ENCODE measurements at places on chromosomes 7 and 10.

DNA sequence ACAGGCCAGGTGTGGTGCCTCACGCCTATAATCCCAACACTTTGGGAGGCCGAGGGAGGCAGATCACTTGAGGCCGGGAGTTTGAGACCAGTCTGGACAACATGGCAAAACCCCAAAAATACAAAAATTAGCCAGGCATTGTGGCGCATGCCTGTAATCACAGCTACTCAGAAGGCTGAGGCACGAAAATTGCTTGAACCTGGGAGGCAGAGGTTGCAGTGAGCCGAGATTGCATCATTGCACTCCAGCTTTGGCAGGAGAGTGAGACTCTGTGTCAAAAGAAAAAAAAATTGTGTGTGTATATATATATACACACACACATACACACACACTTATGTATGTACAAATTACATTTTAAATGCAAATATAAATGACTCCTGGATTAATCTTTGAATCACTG is 76.8 kb upstream of the LRRN3 start:
- DNase-seq: no peak

DNA sequence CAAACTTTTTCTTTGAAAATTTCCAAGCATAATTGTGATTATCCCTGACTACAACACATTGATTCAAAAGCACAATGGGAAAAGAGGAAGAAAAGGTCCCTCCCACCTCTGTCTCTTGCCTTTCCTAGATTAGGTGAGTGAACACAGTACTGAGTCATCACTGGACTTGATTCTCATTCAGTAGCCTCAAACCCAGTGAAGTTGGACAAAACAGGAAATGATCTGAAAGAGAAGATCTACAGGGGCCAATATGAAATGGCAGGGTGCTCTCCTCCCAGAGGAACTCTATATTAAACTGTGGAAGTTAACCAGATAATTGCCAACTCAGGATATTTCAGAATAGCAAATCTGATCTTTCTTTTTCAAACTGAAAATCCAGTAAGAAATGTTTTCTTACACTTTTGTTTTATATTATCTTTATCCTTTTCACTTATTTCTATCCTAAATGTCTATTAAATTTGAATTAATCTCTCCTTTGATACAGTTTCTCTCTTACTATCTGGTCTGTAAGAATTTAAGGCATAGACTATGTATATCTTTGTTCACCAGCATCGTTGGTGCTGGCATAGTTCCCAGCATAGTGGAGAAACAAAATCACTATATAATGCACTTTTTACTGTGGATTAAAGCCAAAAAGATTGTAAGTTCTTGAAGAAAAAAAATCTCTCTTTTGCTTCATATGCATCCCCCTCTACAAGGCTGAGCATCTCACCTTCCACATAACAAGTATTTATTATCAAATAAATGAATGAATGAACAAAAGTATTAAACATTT is 41.4 kb upstream of the IKZF1 start:
- no peak for DNase-seq

DNA sequence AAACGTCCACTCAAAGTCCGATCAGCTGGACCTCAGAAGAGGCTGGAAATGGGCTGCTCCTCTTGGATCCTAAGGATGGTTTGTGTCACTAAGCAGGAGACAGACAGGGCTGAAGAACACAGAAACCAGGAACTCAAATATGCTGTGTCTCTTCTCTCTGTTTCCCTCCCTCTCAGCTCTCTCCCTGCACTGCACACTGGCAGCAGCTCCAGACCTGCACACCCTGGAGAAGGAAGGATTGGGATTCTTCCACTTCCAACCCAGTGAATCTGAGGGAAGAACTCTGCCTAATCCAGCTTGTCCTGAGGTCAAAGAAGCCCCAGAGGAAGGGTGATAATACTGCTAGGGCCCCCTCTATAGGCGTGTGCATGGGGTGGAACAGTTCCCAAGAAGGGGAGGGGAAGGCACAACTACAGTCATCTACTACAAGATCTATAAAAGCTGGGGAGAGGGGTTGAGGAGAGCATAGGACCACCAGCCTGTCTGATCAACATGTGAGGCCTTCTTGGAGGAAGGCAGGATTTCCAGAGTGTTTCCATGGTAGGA is 22.7 kb upstream of the ZCCHC24 start:
- no peak for DNase-seq

GRCh38 chr10:90319188-90319914 is 538.5 kb downstream of the HTR7 start:
- DNase-seq: no peak

DNA sequence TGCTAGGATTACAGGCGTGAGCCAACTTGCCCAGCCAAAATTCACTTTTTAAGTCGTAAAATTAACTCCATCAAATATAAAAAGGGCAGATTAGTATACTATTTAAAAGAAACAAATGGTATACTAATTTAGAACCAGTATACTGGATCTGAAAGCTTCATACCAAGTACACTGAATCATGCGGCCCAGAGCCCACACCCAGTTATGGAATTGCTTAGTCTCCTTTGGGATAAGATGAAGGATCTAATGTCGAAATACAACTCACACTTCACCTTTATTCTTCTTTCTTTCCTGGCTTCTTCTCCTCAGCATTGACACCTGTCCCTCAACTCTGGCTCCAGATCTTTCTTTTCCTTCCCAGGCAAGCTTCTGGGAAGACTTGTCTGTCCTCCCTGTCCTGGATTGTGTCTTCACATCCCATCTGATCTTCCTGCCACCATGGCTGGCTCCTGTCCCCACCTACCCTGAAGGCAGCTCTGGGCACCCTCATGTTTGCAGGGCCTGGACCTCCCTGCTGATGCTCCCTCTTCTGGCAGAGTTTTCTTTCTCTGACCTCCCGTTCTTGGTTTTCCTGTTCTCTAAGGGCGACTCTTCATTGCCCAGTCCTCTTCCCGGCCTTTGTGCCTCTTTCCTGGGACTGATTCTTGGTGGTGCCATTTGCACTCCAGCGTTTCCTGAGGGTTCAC is 57.8 kb upstream of the CTBP2 start:
- no peak for DNase-seq

DNA sequence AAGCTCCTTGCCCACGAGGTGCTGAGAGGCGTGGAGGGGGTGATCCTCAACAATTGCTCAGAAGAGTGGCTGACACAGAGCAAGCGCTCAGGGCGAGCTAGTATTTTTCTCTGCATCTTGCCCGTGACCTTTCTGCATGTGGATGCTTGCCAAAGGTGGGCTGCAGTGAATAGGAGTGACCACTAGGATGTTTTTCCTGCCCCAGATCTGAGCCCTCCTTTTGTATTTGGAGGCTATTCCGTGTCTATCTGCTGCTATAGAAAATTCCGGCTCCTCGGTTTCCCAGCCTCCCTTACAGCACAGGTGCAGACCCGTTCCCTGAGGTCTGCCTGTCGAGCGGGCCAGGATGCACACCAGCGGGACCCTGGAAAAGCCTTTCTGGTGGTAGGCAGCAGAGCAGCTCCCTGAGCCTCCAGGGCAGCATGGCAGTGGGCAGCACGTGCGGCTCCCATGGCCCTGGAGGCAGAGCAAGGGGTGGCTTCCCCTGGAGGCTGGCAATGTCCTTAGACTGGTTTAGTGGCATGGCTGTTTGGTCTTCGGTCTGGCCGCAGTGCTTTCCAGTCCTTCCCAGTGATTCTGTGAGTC is 145.1 kb upstream of the PCBD1 start:
- no peak for DNase-seq
